ENCODE measurements at places on chromosomes 2 and 18.
A peak's percentile ranks its signal among the peaks of the same experiment; 100 is the strongest.

DNA sequence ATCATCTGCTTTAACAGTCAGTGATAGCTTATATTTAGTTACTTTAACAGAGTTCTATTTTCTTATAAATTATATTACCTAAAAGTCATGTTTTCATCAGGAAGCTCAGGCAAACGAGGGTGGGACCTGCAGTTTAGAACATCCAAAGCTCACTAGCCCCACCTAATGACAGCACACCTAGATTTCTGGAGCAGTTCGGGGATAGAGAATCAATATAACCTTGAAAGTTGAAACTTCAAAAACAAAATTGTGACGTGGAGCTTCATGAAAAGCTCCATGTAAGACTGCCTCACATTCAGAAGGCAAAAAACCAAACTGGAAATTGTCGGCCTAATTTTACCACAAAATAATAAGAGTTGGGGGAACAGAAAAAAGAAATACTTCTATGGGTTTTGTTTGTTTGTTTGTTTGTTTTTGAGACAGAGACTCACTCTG lies 185.9 kb upstream of the CCDC150 start:
- no peak for DNase-seq

GRCh38 chr2:72851333-72851732 lies 25.5 kb upstream of the EXOC6B start:
- no peak for DNase-seq

DNA sequence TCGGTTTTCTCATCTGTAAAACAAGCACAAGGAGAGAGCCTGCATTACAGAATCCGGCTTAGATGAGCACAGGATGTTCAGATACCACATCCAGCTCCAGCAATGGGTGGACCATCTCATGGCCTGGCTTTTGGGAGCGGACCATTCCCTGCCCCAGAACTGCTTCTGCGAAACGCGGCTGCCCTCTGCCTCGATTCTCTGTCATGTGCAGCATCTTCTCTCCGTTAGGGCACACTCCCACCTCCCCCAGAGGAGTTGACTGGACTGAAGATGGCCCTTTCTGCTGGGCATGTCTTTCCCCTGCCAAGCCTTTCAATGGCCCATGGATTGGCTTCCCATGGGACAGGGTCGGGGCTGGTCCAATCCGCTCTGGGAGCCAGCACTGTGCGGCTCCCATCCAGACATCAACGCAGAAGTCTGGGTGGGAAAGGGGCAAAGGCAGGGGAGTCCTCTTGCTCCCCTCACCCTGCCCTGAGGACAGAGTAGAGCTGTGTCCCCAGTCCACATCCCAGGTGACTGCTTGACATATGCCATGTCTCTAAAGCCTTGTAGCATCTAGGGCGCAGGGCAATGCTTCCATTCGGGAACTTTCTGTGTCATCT lies 14.3 kb upstream of the FAHD2A start:
- DNase-seq: no peak

GRCh38 chr2:68809324-68810240 lies 61.6 kb downstream of the BMP10 start:
- no peak for DNase-seq

- no peak for DNase-seq
Observed at GRCh38 chr2:218329027-218329825, 27.4 kb upstream of the CATIP start.

GRCh38 chr18:28682912-28683311 lies 506.0 kb upstream of the CDH2 start:
- DNase-seq: no peak

DNA sequence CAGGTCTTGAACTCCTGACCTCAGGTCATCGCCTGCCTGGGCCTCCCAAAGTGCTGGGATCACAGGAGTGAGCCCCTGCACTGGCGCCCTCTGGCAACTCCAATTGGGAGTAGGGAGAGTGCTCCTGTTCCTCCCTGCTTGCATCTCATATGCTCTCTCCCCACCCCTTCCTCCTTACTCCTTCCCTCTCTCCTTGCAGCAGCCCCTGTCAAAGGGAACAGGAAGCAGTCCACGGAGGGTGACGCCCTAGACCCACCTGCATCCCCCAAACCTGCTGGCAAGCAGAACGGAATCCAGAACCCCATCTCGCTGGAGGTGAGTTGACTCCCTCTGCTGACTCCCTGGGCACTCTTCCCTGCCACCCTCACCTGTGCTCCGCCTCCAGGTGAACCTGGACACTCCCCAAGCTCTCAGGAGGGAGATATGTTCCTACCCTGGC lies 10.7 kb downstream of the ARID5A start:
- DNase-seq: no peak

GRCh38 chr2:220789961-220790360 lies 782.1 kb downstream of the EPHA4 start:
- DNase-seq: no peak

DNA sequence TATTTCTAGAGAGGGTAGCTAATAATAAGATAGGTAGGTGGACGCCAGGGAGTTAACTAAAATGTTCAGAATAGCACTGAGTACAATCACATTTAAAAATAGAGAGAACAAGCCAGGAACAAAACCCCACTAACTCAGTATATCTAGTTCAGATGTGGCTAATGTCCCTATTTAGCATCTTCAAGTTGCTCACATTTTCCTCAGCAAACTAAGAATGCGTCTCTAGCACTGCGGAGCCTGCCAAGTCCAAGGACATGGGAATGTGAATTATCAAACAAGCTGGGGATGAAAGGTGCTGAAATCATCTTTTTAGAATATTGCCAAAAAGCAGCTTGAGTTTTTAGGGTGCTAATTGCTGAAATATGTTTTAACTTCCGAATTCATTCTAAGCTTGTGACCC lies 398.5 kb upstream of the FIGN start:
- DNase-seq: no peak

- DNase-seq: no peak
Observed at GRCh38 chr2:47918043-47918442, 11.7 kb upstream of the FBXO11 start.

GRCh38 chr2:157898591-157898996 lies 22.5 kb upstream of the ACVR1 start:
- peak; percentile 37 for DNase-seq

- DNase-seq: no peak
Observed at GRCh38 chr2:44774826-44775492, 166.5 kb upstream of the SIX3 start.

- DNase-seq: no peak
Observed at GRCh38 chr18:29041976-29042375, 865.0 kb upstream of the CDH2 start.

DNA sequence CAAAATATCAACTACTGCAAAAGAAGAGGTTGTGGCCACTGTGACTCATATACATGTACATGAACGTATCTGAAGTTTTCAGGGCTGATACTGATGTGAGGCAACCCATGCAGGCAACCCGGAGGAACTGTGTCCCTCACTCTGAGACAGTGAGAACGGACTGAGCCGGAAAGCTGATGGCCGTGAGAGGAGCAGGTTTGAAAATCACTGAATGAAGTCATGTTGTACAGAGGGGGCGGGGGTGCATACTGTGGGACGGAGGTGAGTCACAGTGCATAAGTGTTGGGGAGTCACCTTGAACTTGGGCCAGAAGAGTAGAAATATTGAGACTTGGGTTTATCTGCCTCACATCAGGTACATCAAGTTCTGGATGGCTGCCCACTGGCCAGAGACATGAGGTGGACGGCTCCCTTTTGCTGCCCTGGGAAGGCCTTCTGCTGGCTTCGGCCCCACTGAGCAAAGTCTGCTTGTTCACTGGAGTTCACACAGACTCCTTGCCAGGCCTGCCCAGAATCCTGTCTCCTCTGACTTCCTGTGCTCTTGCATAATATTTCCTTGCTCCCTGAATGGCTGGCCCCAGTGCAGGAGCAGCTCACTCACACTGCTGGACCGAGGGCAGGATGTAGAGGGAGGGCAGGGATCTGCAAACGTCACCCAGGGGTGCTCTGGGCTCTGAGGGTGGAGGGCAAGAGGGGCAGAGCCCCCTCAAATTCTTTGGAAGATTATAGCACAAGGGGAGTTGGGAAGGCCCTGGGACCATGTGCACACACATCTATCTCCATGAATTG lies 18.1 kb downstream of the EPAS1 start:
- DNase-seq: no peak

DNA sequence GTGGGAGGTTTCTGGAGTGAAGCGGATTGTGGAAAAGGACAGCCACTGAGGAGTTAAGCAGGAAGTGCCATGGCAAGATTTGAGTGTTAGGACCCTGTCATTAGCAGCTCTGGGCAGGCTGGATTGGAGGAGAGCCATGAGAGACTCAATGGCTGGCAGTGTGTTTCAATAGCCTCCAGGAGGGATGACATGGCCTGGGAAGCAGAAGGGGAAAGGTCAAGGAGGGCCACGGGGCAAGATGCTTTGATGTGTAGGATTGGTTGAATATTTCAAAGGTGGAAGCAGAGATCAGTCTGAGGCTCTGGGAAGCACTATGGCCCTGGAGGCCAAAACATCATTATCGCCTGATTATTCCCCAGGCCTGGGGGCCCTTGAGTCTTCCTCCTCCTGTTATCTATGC lies 229.0 kb upstream of the HS6ST1 start:
- no peak for DNase-seq

DNA sequence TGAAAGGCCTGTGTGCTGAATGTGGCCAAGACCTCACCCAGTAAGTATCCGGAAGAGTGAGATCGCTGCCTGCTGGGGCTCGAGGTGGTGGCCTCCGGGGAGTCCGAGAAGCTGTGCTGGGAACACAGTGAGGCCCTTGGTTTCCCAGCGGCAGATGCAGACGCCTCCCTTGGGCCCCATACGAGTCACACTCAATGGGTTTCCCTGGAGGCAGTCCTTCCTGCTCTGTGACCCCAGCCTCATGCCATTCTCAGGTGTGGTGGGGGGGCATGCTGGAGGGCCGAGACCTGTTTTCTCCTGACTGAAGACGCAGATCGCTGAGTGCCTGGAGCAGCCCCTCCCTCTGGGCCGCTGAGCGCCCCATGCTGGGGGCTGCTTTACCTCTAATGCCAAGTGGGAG lies 15.7 kb downstream of the CTDP1 start:
- no peak for DNase-seq

DNA sequence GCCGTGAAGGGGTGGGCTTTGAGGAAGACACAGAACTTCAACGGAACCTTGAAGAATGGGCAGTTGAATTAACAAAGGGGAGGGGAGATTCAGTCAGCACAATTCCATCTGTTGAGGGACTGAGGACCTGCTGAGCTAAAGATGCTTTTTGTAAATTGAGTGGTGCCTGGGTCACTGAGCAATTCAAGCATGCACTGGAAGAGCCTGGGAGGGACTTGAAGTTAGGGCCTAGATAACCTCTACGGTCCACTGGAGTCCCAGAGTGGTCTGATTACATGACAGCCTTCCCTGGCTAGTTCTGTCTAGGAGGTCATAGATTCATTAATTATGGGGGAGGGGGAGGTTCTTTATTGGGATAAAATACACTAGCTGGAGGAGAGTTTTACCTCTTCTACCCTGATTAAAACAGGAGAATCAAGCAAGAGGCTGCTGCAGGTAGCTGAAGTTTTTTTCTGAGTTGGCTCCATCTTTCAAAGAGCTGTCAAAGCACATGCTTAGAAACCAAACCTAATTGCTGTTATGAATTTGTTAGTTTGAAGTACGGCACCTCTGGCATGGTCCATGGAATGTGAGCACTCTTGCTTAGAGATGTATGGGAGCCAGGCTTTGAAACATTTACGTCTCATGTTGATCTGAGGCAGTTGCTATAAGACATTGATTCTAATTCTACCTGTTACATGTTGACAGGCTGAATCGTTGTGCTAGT lies 290.2 kb downstream of the PRKCE start:
- DNase-seq: no peak

DNA sequence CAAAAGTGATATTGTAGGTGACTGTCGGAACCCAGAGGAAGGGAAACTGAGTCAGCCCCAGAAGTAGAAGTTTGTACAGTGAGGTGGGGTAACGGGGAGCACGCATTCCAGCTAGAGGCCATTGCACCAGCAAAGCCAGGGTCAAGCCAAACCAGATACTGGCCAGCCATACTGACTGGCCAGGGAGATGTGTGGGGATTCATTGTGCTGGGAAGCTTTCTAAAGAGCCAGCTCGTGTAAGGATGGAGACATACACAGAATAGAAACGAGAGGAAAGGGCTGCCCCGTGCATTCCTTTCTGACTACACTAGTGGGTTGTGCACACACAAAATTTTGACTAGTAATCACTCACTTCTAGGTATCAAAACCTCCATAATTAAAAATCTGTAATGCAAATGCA lies 175.3 kb upstream of the PID1 start:
- DNase-seq: no peak

- no peak for DNase-seq
Observed at GRCh38 chr2:8049851-8050571, 631.8 kb upstream of the ID2 start.

DNA sequence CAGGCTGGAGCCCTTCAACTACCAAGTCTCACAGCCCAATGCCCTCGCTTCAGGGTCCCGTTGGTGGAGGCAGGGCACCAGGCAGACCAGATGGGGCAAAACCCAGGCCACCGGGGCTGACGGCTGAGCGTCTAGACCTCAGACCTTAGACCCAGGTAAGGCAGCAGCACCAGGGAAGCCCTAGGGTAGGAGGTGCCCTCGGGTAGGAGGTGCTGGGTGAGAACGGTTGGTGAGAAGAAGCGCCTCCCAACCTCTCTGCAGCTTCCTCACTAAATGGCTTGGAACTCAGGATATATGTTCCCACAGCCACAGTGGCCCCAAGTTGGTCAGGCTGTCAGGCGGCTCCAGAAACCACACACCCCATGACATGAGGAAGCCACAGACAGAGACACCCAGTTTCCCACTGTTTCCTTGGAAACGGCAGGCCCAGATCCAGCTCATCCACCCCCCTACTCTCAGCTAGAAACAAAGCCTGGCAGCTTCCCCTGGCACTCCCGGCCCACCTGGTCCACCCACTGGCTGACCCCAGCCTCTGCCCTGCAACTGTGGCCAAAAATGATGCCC lies 13.1 kb upstream of the MLPH start:
- DNase-seq: no peak

- no peak for DNase-seq
Observed at GRCh38 chr2:214322662-214323061, 88.2 kb upstream of the VWC2L start.

DNA sequence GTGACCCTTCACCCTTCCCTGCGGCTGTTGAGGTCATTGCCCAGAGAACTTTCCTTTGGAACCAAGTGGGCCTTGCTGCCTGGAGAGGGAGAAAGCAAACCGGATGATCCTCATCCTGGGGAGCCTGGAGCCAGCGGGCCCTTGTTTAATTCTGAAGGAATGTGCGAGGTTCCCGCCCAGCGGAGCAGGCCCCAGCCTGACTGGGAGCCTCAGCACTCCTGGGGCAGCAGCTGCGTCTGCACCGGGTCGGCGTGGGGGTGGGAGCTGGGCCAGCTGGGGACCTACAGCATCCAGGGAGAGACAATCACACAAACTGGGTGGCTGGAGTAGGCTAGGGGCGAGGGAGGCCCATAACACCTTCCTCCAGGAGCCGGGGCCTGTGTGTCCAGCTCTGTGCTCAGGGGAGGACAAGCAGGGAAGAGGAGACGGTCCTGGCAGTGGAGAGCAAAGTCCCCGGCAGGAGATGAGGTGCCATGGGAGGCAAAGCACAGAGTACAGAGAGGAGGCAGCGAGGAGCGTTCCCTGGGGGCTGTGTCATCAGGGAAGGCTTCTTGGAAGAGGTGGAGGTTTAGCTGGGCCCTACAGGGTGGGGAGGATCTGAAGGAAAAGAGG lies 61.9 kb upstream of the HAAO start:
- no peak for DNase-seq
